ENCODE measurements at places on chromosomes 16 and 17.
A peak's percentile ranks its signal among the peaks of the same experiment; 100 is the strongest.

DNA sequence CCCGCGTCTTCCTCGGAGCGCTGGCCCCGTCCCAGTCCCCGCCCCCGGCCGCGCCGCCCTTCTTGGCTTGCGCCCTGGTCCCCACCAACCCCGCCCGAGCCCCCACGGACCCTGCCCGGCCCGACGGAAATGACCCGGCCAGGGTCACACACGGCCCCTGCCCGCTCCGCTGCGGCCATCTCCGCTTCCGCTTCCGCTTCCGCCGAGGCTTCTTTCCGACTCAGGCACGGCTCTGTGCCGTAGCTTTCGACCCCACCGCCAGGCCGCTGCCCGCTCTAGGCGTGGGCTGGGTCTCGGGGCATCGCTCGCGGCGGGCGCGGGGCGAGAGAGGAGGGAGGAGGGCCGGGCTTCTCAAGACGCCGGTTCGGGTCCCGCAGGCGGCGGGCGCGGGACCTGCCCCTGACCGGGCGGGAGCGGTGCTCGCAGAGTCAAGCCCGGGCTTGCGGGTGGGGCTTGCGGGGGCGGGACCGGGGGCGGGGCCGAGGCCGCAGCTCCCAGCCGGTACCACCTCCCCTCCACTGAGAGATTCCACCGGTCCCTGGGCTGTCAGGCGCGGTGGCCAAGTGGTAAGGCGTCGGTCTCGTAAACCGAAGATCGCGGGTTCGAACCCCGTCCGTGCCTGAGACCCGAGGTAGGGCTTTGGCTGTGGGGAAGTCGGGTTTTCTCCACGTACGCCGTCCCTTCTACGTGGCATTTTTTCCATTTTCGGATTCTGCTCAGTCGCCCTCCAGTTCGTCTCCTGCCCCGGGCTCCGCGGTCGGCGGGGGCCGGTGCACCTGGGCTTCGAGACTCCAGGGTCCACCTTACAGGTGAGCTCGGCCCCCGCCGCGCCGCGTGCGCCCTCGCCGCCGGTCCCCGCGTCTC is 158.3 kb downstream of the RAB11FIP4 start:
- peak; percentile 76 for DNase-seq

GRCh38 chr17:46002311-46002972 is 3.4 kb downstream of the STH start:
- peak; percentile 66 for DNase-seq

GRCh38 chr17:80953471-80954315 is 37.9 kb upstream of the CHMP6 start:
- no peak for DNase-seq

- DNase-seq = no peak
Measured at GRCh38 chr17:45061606-45062205, 589 bp downstream of the NMT1 start.

Measured in CD8-positive, alpha-beta memory T cell (primary cell).